Gastroesophageal sphincter (tissue), 4 donors: ENCODE measurements at places on chromosomes 6 and 20.

DNA sequence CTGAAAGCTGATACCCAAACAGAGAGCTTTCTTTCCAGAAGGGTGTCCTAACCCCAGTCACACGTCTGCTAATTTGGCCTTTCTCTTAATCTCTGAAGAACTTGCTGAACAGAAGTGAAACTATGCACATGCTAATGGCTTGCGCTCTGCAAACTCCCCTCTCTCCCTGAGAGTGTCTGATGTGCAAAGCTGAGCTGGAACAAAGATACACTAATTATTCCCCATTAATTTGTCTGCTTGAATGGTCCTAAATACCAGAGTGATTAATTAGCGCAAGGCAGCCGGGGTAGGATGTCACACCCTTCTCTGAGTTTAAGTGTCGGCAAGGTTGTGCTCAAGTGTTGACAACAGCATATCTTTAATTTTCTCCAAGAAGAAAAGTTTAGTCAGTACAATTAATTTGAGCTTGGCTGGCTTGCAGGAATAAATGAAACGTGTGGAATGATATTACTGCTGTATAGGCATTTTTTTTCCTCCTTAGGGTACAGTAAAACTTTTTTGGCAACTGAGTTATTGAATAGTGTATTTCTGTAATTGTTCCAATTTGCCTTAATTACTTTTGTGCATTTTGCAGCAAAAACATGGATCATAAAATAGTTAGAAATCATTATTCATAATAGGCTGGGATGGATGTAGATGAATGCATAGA lies 715.9 kb upstream of the POU3F2 start:
- no peak overlapping the region for H3K4me3 ChIP-seq
- no peaks in the 10 kb centered on the region for H3K36me3 ChIP-seq
- H3K27ac ChIP-seq, result no peak overlapping the region

- peak overlapping the region; percentile 76 for H3K27ac ChIP-seq
- peaks cover 30% of the 10 kb centered on the region for H3K4me1 ChIP-seq
- H3K27me3 ChIP-seq, result no peaks in the 10 kb centered on the region
- H3K4me3 ChIP-seq, result no peak overlapping the region
- H3K36me3 ChIP-seq, result peaks cover 100% of the 10 kb centered on the region
- ATAC-seq, result peak; percentile 66
Measured at GRCh38 chr20:44495257-44495656, 19.6 kb downstream of the TTPAL start.

GRCh38 chr6:143457563-143458359 lies 7.2 kb downstream of the PEX3 start:
- no peak for ATAC-seq
- H3K4me3 ChIP-seq, result no peak overlapping the region
- no peaks in the 10 kb centered on the region for H3K4me1 ChIP-seq
- no peak overlapping the region for H3K27ac ChIP-seq

DNA sequence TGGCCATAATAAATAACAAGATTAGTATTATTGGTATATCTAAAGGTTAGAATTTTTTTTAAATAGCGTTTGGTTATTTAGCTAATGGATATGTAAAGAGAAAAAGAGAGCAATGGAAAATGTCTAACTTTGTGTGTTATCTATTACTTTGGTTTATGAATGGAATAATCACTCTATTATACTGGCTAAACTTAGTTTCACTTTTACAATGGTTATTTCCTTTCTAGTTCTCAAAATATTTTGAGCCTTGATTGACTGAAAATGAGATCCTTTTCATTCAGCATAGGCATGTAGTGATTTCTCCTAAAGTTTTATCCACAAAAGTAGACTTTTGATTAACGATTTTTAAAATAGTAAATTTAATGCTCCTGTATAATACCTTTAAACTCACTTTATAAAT lies 51.6 kb upstream of the MLIP start:
- no peak overlapping the region for H3K27ac ChIP-seq
- no peaks in the 10 kb centered on the region for H3K4me1 ChIP-seq

DNA sequence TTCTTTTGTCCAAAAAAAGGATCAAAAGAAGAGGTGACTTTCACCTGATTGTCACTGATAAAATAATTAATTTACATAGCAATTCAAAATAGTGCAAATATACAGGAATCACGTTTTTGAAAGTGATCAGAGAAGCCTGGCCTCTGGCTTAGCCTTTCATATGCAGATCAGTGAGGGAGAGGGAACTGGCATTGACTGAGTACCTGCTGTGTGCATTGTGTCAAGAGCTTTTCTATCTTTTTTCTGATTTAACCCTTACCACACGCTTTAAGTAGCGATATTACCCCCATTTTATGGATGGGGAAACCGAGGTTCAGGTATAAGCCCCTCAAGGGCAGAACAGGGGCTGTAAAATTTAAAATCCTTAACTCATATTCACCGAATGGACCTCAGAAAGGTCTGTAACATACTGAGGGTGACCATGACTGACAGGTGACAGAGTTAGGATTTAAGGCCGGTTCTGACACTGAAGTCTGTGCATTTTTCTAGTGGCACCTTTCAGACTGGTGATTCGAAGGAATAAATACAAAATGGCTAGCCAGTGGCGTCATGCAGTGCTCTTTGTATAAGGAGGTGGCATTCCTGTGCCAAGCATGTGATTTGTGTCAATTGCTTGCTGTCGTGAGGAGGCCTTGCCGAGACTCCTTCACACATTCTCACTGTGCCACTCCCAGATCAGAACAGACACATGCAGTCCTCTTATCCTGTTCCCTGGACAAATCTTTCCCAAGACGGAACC lies 310.2 kb downstream of the TSHZ2 start:
- no peaks in the 10 kb centered on the region for H3K4me1 ChIP-seq
- no peak for ATAC-seq
- no peak overlapping the region for H3K27ac ChIP-seq
- no peaks in the 10 kb centered on the region for H3K36me3 ChIP-seq
- no peak overlapping the region for H3K4me3 ChIP-seq
- no peaks in the 10 kb centered on the region for H3K27me3 ChIP-seq

DNA sequence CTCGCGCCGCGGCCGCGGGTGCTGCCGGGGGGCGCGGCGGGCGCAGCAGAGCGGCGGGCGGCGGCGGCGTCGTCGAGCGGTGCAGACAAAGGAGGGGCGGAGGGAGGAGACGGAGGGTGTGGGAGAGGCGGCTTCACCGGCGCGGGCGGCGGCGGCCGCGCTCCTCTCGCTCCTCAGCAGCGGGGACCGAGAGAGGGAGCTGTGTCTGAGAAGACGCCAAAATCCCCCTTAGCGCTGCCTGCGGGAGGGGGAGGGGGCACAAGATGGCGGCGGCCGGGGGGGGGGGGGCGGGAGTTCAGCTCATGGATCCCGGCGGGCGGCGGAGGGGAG lies 296 bp downstream of the ADNP start:
- peak overlapping the region; percentile 99 for H3K27ac ChIP-seq
- H3K27me3 ChIP-seq, result no peaks in the 10 kb centered on the region
- ATAC-seq, result peak; percentile 24
- peak overlapping the region; percentile 90 for H3K4me3 ChIP-seq

DNA sequence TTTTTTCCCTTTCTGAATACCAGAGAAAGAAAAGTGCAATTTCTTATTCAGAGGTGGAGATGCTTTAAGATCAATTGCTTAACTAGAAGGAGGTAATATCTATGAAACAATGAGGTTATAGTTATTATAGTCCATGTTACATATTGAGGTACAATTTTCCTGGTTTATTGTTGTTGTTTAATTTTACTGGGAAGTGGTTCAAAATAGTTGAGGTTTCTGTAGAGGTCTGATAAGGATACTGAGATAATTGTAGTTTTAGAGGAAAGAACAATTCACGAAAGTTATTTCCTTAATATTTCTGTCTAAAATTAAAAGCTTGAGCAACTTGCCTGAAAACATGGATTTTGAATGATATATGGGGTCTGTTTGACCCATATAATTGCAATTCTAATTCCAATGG lies 51.4 kb downstream of the DOK5 start:
- no peaks in the 10 kb centered on the region for H3K36me3 ChIP-seq
- no peaks in the 10 kb centered on the region for H3K27me3 ChIP-seq
- ATAC-seq, result no peak
- H3K4me1 ChIP-seq, result no peaks in the 10 kb centered on the region
- H3K27ac ChIP-seq, result no peak overlapping the region
- H3K4me3 ChIP-seq, result no peak overlapping the region

DNA sequence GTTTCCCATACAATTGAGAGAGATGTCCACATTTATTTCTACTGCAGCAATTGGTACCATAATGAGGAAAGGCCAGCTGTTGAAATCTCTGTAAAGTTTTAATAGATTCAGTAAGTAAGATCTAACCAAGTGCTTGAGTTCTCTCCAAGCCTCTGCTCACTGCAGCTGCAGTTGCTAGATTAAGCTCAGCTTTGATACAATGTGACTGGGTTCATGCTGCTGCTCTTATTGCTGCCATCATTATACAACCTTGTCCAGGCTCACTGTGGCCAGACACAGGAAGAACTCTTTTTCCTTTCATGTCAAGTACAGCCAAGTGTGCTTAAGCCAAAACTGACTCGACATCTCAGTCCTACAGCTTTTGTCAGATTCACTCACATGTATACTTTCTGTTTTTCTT lies 423.5 kb downstream of the GJA1 start:
- ATAC-seq, result no peak
- H3K27me3 ChIP-seq, result no peaks in the 10 kb centered on the region
- H3K36me3 ChIP-seq, result no peaks in the 10 kb centered on the region
- H3K27ac ChIP-seq, result no peak overlapping the region

- no peak overlapping the region for H3K27ac ChIP-seq
- no peaks in the 10 kb centered on the region for H3K27me3 ChIP-seq
- no peaks in the 10 kb centered on the region for H3K4me1 ChIP-seq
- no peak overlapping the region for H3K4me3 ChIP-seq
- ATAC-seq, result no peak
- no peaks in the 10 kb centered on the region for H3K36me3 ChIP-seq
Measured at GRCh38 chr6:18551228-18551627, 164.1 kb downstream of the RNF144B start.

DNA sequence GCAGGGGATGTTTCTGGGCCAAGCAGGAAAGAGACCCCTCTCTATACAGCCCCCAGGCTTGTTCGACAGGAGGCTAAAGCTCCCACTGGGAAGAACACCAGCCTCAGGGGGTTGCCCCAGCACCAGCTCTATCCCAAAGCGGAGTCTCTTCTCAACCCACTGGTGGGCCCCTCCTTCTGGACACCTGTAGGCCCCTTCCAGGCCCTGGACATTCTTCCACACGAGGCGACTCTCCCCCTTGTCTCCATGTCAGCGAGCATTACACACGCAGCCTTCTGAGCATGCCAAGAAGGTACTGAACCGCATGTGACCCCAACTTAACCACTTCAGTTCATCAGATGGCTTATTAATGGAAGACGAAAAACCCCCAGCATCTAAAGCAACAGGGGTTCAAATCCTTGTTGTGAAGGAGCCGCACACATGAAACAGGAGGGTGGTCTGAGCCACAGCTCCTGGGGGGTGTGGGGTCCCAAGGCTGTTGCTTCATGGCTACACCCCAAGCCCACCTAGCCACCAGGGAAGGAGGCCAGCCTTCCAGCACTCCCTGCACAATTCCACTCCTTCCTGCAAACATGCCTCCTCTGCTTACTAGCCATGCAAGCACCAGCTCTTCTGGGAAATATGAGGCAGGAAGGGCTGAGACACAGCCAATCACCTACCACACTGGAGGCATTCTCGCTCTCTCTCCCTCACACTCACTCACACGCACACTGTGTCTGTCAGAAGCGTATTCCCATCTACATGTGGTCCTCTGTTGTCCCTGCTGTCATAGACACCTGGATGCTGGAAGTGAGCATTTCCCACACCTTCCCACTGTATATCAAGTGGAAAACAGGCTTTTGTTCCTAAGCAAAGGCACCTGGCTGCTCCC lies 104.5 kb downstream of the NOL4L start:
- peaks cover 29% of the 10 kb centered on the region for H3K4me1 ChIP-seq
- no peak for ATAC-seq
- H3K36me3 ChIP-seq, result no peaks in the 10 kb centered on the region
- H3K4me3 ChIP-seq, result no peak overlapping the region
- H3K27ac ChIP-seq, result no peak overlapping the region

GRCh38 chr6:131768964-131769363 lies 38.9 kb upstream of the ENPP1 start:
- no peak overlapping the region for H3K27ac ChIP-seq
- ATAC-seq, result no peak
- H3K4me3 ChIP-seq, result no peak overlapping the region
- H3K27me3 ChIP-seq, result no peaks in the 10 kb centered on the region
- no peaks in the 10 kb centered on the region for H3K36me3 ChIP-seq

GRCh38 chr6:166969390-166970002 lies 13.1 kb upstream of the RNASET2 start:
- no peak for ATAC-seq
- no peak overlapping the region for H3K27ac ChIP-seq
- no peak overlapping the region for H3K4me3 ChIP-seq
- H3K36me3 ChIP-seq, result no peaks in the 10 kb centered on the region

DNA sequence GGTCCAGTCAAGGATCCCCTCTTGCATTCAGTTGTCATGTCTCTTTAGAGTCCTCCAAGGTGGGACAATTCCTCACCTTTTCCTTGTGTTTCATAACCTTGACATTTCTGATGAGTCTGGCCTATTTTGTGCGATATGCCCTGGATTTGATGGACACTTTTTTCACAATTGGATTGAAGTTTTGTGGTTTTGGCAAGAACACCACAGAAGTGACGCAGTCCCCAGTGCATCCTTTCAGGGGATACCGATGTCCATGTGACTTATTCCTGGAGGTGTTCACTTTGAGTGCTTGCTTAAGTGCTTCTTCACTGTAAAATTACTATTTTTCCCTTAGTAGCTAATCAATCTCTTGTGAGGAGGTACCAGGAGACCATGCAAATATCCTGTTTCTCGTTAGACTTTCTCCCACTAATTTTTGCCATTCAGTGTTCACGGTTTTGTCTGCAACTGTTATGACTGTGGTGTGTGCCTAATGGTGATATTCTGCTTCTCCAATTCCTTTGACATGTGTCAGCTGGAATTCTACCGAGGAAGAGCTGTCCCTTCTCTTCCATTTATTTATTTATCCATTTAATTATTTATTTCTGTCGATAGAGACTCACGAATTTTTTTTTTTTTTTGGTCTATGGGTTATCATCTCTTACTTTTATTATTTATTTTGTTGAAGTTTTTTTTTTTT lies 30.8 kb downstream of the BPIFB4 start:
- no peak overlapping the region for H3K27ac ChIP-seq
- H3K4me1 ChIP-seq, result no peaks in the 10 kb centered on the region
- H3K36me3 ChIP-seq, result no peaks in the 10 kb centered on the region
- no peak overlapping the region for H3K4me3 ChIP-seq
- ATAC-seq, result no peak

DNA sequence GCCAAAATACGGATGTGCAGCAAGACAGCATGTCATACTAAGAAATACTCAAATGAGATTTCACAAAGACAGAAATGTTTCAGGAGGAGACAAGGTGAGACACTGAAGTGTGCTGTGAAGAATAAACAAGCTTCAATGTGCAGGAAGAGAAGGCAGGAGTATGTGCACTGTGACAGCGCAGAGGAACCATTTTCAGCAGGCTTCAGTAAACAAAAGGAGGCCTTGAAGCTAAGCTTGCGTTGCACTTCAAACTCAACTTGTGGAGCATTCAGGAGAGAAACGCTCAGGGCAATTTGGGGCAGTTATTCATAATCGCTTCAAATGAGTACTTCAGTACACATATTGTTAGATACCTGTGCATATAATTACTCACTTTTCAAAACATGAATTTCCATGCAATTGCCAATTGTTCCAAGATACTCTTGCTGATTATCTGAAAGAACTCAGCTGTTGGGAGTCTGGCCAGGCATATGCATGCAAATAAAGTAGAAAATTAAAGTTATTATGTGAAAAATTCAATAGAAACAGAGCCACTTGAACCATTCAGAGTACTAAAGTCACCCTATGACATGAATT lies 234.2 kb upstream of the OPRM1 start:
- H3K4me3 ChIP-seq, result no peak overlapping the region
- ATAC-seq, result no peak
- H3K27me3 ChIP-seq, result no peaks in the 10 kb centered on the region
- H3K27ac ChIP-seq, result no peak overlapping the region
- no peaks in the 10 kb centered on the region for H3K36me3 ChIP-seq
- no peaks in the 10 kb centered on the region for H3K4me1 ChIP-seq
